ENCODE measurements at places on chromosomes 1 and 21.

DNA sequence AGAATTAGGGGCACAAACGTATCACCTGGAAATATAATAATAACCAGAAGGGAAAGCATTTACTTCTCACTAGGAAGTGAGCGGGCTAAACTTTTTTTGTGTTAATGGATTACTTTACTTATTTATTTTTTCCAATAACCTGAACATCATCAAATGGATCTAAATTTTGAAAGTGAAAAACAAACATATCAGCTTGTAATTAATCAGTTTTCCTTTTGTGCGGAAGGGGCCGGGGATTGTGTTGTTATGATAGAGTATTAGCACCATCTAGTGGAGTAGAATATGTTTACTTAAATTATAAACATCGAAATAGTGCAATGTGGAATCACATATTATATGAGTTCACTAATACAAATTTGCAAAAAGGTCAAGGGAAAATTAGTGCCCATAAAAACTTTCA is 9.0 kb downstream of the CFH start:
- DNase-seq = peak; percentile 51

GRCh38 chr1:43058545-43059360 is 100.1 kb upstream of the SLC2A1 start:
- DNase-seq = no peak

- DNase-seq = no peak
These were observed 26.2 kb upstream of the NGF start for GRCh38 chr1:115364046-115364779.

GRCh38 chr1:108532730-108533129 is 27.2 kb upstream of the EEIG2 start:
- no peak for DNase-seq

- DNase-seq = no peak
These were observed 287.8 kb upstream of the RGS18 start for GRCh38 chr1:191870490-191870889.

- no peak for DNase-seq
These were observed 9.1 kb downstream of the C1orf226 start for GRCh38 chr1:162390396-162391185.

All from NAMALWA (cell line).